ENCODE measurements at places on chromosomes 11 and 22.

- no peak for DNase-seq
These were observed 52.7 kb upstream of the SHANK2 start for GRCh38 chr11:71305041-71305440.

GRCh38 chr22:40279017-40279416, 67.3 kb upstream of the ADSL start:
- no peak for DNase-seq

GRCh38 chr11:76023236-76024068, 182.8 kb downstream of the WNT11 start:
- DNase-seq = no peak

DNA sequence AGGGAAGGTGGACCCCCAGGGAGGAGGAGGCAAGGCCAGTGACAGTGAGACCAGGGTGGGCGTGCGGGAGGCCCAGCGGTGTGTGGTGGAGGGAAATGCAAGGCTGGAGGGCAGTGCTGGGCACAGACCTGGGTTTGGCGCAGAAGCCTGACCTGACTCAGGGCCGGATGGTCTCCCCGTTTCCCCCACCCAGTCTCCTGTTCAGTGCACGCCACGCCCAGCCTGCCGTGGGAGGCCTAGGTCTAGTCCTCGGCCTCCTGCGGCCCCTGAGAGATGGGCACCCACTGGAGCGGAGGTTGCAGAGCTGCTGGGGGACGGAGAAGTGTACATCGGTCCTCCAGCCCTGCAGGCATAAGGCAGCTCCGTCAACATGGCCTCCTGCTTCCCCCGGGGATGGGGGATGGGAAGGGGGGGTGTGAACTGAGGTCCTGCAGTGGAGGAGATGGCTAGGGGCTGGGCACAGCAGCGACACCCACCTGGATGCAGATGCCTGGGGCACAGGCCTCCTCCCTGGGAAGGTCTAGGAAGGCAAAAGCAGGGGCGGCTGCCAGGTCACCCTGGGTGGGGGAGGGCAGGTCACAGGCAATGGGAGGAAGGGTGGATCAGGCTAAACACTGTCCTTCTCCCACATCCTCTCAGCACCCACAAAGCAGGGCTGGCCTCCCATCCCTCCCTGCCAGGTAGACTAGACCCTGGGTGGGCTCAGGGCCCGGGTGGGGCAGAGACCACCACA, 15.9 kb downstream of the IL17REL start:
- no peak for DNase-seq

DNA sequence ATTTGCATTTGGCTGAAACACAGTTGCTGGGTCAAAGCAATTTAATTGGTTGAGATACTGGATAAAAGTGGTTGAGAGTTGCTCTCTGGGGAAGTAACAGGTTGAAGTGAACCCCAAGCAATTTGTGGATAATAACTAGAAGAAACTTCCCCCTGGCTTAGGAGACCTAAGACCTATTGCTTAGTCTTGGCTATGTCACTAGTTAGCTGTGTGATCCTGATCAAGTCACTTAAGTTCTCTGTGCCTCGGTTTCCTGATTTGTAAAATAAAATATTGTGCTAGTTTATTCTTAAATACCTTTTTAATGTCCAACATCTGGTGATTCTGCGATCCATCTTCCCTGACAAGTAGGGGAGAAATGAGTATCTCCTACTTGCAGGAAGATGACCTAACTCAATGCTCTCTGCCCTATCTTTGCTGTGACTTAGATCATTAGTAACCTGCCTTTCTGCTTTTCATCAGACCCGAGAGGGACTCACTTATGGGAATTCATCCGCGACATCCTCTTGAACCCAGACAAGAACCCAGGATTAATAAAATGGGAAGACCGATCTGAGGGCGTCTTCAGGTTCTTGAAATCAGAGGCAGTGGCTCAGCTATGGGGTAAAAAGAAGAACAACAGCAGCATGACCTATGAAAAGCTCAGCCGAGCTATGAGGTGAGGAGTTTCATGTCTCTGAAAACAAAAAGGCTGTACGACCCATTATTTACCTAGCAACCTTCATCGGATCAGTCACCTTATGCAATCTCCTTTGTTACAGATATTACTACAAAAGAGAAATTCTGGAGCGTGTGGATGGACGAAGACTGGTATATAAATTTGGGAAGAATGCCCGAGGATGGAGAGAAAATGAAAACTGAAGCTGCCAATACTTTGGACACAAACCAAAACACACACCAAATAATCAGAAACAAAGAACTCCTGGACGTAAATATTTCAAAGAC, 37.5 kb downstream of the EHF start:
- no peak for DNase-seq

DNA sequence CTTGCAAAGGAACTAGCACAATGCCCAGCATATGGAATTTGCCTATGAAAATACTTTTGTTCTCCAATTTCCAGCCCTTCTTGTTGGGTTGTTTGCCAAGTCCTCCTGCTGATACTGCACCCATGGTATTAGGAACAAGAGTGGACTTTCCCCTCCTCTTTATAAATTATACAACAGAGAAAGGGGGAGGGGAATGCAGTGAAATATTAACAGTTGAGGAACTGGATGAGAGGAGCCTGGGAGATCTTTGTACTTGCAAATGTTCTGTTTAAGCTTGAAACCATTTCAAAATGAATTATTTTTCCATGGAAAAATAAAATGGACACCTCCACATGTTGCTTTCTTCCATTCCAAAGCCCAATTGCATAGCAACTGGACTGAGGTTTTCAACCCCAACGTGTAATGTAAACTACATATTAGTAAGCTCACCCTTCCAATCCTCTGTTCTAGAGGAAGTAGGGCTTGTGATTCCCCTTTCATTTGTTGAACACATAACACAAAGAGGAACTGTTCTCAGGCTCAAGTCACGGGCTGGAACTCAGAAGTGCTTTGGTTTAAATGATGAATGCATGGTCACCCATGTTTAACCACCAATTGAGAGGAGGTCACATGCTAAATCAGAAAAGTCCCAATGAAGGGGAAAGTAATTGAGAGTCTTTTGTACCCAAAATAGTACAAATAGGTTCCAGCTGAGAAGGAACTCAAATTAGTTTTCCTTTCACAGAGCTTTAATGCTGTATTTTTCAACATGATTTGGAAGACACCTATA, 66.2 kb upstream of the ZC3H12C start:
- no peak for DNase-seq

DNA sequence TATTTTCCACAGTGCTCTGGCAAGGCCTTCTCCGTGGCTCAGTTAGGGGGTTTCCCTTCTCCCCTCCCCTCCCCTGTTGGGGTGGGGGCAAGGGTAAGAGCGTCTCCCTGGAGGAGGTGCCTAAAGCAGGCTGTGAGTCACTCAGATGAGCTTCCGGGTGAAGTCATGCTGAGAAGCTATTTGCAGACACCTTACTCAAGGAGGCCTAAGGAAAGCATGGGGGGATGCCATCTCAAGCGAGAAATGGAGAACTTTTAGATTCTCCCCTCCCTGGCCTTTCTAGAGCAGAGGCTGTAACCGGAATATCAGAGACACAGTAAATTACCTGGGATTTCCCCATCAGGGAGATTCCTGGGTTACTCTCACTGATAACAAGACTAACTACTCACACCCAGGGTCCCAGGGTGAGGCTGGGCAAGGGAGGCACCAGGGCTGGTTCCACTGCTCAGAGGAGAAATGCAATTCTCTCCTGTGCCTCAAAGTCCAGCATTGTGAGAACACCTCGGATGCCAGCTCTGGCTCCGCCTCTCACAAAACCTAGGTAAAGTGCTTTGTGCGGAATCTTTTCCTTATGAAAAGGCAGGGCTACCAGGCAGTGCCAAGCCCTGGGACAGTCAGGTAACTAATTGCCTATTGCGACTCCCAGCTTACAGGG, 123.6 kb downstream of the ABTB2 start:
- DNase-seq = peak; percentile 91

GRCh38 chr11:94586978-94587377, 19.8 kb downstream of the PIWIL4 start:
- DNase-seq = no peak

DNA sequence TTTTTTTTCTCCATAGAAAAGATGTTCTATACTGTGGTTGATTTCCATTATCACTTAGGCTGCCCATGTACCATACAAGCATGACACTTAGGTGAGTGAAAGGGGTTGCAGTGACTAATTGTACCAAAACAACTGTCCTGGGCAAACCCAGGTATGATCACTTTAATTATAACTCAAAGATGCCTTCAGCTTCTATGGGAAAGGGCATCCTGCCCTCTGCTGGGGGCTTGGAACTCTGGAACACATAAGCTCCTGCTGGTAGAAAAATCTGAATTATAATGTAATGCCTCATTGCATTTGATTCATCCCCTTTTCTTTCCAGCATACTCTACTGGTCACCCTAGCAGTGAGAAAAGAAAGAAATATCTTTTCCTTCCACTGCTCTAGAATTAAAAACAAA, 206.3 kb downstream of the DDX10 start:
- DNase-seq = no peak

DNA sequence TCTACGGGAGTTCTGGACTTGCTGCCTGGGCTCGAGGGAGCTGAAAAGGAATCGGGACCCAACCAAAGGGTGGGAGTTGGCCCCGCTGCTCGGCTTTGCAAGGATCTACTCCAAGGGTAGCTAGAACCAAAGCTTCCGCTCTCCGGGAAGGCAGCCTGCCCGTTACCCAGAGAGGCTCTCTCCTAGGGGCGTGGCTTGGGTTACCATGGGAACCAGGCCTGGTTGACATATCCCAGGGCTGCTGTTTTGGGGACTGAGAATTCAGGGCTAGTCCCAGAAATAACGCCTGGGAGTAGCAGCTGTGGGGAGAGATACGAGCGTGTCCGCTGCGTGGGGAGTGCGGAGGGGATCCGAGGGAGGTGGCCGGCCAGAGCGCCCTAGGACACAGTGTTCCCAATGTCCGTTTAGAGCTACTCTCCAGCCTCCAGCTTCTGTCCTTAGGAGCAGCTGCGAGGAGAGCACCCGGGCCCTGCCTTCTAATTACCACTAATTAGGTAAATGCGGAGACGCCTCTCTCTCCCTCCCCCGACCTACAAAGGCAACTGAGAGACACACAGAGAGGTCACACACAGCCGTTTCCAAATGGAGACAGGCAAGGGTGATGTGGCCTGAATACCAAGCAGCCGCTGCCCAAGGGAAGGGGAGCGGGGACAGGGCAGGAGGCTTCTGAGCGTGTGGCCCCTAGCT, 141.6 kb upstream of the CADM1 start:
- DNase-seq = no peak

DNA sequence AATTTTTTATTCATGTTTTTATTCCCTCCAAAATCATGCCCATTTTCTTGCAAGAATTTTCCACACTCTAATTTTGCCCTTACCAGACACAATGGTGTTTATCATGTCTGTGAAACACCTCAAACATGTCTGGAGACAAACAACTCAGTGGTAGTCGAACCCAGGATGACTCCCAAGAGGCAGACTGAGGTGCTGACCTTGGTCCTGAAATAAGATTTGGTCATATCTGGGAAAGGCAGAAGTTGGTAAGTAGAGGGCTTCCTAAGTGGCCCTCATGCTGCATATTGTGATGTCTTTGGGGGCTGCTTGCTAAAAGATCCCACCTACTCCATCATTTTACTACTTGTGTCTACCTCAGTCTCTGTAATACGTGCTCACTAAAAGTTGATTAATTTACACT, 369.4 kb upstream of the ISX start:
- DNase-seq = no peak

DNA sequence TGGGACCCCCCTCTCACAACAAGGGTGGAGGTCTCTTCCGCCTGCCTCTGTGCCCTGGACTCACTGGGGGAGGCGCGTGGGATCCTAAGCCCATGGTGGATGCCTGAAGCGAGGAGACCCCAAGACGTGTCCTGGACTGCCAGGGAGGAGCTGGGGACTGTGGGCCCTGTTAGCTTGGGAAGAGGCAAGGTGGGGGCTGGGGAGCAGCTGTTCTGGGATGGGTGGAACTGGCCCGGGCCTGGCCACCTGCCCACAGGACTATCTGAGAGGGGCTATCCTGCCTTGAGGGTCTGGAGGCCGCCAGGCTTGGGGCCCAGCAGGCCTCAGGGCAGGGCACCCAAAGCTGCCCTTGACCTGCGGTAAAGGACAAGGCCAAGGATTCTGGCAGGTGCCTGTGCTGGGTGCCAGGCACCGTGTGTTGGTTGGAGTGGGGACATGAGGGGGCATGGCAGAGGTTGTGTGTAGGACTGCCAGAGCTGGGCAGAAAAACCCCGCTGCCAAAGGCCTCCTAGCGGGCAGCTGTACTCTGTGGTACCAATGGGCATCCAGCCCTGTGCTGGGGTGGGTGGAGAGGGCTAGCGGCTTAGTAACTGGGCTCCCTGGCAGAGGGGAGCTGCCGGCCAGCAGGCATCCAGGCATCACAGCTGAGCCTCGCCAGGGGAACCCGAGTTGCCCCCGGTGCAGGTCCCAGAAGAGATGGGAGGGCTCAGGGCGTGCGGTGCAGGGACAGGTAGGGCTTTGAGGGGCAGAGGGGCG, 670 bp downstream of the LSP1 start:
- DNase-seq = no peak

DNA sequence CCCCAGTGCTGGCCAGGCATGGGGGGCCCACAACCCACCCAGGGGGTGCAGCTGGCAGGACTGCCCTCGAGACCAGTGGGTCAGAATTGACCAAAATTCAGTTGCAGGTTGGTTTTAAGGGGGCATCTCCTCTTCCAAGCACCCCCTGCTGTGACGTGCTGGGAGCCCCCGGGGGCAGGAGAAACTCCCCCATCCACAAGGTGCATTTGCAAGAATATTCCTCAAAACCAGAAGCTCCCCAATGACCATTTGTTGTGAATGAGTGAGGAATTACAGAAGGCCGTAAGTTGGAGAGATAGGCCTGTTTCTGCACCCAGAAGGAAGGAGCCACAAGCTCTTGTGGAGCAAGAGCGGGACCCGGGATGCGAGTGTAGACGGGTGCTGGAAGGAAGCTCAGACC, 414.5 kb downstream of the BRD1 start:
- no peak for DNase-seq

DNA sequence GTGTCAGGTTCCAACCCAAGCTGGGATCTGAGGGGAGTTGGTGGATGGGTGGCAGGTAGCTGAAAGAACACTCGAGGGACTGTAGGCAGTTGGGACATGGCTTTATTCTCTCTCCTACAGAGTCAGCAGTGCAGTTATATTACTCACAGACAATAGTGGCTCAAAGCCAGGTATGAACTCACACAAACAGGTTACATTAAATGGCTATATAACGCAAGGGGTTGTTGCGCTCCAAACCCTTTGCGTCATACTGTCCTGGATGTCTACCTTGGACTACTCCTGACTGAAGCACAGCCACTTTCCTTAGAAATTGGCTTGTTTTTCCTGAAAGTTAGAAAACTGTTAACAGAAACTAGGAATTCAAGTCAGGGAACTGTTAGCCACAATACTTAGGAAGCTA, 66.4 kb upstream of the OR4B1 start:
- DNase-seq = peak; percentile 35

- no peak for DNase-seq
These were observed 25.3 kb upstream of the DDX17 start for GRCh38 chr22:38531251-38531938.

DNA sequence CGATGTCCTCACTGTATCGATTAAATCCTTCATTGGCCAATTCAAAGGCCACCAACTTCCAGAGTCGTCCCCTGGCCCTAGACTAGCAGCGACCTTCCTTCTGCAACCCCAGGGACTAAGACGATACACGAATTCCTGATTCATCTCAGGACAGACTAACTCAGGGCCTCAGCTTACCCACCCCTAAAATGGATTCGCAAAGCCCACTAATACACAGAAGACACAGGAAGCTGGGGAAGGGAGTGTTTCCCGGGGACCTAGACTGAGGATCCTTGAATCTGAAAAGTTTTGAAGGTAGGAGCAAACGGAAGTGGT, 509 bp downstream of the LAMTOR1 start:
- DNase-seq = no peak
